Stimulated activated CD8-positive, alpha-beta memory T cell treated with anti-CD3 and anti-CD28 coated beads, Interleukin-15, amount 100 ng/mL, for 24 hours (primary cell): ENCODE measurements at places on chromosomes 5 and 9.

- no peak for DNase-seq
Measured at GRCh38 chr5:179192185-179192890, 132.2 kb downstream of the ZNF354C start.

- DNase-seq, result no peak
Measured at GRCh38 chr5:76556511-76557221, 66.5 kb downstream of the F2RL2 start.

DNA sequence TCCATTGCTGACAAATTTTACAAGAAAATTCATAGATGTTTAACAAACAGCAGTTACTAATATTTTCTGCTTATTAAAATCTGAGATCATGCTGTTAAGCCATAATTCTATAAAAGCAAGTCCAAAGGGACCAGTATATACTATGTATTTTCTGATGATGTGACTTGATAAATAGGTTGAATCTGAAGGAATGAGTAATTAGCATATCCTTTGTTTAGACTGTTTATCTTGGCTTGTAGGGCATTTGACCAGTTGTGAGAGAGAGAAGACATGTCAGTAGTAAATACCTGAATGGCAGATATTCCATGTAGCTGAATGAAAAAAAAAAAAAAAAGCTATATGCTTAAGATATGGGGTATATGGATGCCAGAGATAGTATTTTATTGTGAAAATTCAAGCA is 14.6 kb downstream of the CPEB4 start:
- no peak for DNase-seq

- no peak for DNase-seq
Measured at GRCh38 chr5:43485406-43485805, 1.7 kb upstream of the TMEM267 start.

DNA sequence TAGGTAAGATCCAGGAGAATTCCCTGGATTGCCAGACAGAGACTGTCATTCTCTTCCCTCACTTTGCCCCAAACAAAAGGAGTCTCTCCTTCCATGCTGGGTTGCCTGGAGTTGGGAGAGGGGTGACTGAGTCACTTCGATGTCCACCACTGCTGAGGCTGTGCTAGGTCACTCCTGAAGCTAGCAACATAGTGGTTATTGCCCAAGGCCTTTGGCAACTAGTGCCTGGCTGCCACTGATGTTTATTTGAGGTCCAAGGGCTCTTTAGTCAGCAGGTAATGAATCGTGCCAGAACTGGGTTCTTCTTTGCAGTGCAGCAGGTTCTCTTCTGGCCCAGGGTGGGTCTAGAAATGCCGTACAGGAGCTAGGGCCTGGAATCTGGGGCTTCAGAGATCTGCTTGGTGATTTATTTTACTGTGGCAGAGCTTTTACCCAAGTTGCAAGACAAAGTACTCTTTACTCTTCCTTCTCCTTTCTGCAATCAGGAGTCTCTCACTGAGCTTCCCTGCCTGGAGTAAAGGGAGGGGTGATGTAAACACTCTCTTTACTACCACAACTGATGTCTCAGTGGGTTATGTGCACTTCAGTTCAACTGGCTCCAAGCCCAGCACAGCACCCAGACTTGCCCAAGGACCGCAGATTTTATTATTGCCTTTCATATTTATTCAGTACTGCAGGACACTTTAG is 155.7 kb upstream of the SH3GL2 start:
- no peak for DNase-seq
